ENCODE measurements at places on chromosomes 11 and 22.
A peak's percentile ranks its signal among the peaks of the same experiment; 100 is the strongest.

- peak; percentile 88 for DNase-seq
Measured at GRCh38 chr11:68002938-68003845, 705 bp downstream of the UNC93B1 start.

DNA sequence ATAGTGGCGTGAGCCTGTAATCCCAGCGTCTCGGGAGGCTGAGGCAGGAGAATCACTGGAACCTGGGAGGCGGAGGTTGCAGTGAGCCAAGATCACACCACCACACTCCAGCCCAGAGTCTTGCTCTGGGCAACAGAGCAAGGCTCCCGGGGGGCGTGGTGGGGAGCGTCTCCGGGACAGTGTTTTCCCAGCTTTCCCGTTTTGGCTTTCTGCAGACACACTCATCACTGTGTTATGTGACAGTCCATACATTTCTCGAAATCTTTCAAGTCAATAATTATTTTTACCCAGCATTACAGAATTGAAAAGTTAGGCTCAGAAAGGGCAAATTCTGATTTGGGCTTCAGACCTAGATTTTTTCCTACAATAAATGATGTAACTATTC, 31.7 kb downstream of the NEAT1 start:
- DNase-seq, result no peak

DNA sequence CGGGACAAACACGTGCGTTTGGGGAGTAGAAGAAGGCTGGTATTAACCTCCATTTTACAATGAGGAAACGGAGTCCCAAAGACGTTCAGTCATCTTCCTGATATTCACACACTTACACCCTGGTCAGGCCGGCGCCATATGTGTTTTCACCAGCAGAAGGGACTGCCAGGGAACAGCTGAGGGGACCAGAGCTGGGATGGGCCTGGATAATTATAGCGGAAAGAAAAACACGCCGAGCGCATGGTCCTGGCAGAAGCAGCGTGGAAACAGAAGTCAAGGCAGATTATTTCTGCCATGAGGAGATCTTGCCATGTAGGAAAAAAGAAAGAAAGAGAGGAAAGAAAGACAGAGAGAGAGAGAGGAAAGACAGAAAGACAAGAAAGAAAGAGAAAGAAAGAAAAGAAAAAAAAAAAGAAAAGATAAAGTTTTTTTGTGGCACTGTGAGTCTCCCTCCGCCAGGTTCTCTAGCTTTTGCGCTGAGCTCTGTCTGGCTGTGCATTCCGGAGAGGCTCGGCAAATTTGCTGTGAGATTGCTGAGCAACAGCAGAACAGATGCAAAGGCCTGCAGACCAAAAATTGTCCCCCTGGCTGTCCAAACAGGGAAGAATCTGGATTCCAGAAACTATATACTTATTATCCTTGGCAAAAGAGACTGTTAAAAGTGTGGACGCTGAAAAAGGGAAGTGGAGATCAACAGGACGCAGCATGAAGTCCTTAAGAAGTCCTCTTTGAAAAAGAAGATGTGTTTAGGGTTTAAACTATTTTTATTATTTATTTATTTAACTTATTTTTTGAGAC, 1.3 kb upstream of the UCP2 start:
- no peak for DNase-seq

GRCh38 chr11:26777372-26777808, 55.5 kb upstream of the SLC5A12 start:
- DNase-seq, result no peak

DNA sequence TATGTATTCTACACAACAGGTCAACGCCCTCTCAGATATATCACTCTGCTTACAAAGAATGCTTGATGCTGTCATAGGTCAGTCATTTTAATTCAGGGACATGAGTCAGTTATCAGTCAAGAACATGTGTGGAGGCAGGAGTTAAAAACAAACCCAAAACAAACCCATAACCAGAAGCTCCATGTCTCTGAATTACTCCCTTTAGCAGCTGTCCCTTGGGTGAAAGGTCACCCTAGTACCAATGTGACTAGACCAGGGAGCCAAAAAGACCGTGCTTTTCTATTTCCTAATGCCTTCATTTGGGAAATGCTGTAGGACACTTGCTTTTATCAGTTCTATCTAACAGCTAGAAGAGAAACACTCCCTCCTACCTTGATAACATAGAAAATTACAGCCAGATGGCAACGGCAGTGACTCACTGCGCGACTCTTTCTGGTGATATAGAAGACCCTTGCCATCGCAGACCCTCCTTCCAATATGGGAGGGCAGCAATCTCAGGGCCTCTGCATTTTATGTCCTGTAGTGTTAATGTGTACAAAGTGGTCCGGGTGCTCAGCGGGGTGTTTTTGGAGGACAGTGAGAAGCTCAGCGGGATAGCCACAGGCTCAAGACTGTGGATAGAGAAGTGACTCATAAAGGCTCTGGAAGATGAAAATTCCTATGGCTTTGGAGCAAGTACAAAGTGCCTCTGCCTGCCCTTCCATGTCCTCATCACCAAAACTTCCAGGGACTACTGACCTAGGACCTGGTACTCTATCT, 24.8 kb downstream of the APOL5 start:
- no peak for DNase-seq

- DNase-seq, result no peak
Measured at GRCh38 chr11:126109941-126110731, 47.5 kb upstream of the CDON start.

DNA sequence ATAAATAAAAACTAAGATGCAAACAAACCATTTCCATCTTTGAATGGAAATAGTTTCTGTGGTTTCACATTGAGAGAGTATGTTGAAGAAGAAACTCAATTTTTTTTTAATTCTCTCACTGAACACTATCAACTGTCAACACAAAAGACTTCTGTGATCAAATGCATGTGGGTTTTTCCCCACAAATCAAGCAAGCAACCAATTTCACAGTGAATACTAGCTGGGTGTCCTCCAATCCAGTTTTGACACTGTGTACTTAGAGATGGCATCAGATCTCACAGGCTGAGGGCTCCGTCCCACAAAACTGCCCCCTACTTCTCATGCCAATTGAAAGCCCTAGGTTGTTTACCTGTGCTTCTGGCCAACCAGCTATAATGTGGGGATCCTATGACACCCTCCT, 34.5 kb downstream of the CTSC start:
- no peak for DNase-seq

DNA sequence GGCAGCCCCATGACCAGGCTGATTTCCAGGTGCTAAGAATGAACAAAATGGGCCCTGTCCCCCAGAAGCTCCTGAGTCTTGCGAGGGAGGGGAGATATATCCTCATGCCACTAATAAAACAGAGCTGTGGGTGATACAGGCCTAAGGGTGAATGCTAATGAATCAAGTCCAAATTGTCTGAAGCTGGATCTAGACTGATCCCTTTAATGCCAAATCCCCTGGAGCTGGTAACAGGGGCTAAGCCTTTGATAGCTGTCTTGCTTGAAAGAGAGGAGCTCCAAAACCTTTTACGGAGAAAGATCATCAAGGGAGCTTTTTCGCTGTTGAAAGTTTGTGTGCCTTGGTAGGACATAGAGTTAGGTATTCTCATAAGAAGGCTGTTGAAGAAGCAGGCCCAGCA, 79.7 kb downstream of the PPFIBP2 start:
- DNase-seq, result no peak

GRCh38 chr11:69131644-69132300, 24.0 kb upstream of the SMIM38 start:
- peak; percentile 100 for DNase-seq

GRCh38 chr11:36317992-36318391, 21.9 kb downstream of the PRR5L start:
- no peak for DNase-seq

DNA sequence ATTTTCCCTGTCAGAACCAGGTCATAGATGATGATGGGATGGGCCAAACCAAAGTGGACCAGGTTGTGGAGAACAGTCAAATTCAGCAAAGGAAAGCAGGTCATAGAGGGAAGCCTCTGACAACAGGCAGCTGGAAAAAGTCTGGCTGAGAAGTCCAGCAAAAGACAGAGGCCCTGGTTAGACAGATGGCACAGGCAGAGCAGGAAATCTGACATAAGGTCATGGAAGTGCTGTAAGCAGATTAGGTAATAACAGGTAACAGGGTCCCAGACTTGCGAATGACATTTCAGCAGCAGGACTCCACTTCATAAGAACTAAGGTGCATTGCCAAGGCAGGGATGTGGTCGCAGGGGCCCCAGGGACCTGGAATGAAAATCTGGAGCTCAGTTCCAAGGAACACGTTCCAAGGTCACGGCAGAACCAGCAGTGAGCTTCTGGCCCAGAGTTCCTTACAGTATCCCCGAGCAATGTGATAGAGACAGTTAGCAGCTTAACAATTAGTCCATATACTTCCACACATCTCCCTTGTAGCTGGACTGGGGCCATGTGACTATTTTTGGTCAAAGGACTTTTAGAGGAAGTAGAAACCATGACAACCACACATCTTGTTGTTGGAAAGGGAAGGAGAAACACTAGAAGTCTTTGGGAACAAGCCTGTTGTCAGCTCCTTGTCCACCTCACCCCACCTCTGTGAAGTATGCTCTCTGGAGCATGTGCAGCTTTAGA, 75.4 kb downstream of the ME3 start:
- no peak for DNase-seq

- no peak for DNase-seq
Measured at GRCh38 chr11:63985812-63986155, 454 bp upstream of the OTUB1 start.

DNA sequence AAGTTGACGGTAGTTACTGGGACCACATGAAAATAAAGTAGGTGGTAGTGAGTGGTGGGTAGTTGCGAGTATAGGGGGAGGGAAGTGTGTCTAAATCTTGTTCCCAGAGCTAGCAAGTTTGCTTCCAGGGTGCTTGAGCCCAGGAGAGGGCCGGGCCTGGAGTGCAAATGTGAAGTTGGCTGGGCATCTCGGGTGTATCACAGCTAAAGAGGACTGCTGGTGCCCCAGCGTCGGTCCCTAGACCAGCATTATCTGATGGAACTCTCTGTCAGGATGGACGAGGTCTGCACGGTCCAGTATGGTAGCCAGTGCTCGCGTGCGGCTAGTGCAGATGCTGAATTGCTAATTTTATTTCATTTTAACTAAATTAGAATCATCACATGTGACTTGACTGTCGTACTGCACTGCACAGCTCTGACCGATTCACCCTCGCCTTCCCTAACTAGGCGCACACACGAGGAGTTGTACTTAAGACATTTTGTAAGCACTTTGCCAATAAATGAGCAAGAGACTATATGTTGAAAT, 75.4 kb downstream of the ARHGAP8 start:
- no peak for DNase-seq

DNA sequence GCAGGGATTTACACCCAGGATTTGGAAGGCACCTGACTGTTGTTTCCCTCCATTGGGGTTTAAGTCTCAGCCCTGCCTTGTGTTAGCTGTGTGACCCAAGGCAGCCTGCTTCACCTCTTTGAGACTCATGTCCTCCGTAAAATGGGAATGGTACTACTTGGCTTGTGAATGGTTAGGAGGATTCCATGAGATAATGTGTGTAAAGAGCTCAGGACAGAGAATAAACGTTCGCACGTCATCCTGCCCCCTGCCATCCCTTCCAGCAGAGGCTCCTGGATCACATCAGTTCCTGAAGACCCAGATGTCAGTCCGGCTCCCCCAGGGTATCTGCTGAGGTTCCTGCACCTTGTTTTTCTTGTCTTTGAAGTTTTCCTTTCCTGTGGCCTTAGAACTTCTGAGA, 16.8 kb upstream of the ACCSL start:
- DNase-seq, result no peak

DNA sequence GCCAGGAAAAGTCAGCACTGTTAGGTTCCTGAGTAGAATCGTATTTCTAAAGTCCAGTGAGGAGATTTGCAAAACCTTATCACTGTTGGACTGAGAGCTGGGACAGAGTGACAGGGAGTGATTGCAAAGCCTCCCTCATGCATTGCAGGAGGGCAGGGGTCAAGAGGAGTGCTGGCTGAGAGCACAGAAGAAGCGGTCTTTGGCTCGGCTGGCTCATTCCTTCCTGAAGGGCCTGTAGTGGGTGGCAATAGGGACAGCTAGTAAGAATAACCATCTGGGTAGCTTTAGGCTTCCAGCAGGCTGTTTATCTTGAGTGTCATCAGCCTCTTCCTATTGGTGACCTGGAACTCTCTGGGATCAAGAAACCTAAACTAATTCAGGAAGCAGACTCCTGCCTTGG, 53.4 kb downstream of the CD44 start:
- peak; percentile 35 for DNase-seq

DNA sequence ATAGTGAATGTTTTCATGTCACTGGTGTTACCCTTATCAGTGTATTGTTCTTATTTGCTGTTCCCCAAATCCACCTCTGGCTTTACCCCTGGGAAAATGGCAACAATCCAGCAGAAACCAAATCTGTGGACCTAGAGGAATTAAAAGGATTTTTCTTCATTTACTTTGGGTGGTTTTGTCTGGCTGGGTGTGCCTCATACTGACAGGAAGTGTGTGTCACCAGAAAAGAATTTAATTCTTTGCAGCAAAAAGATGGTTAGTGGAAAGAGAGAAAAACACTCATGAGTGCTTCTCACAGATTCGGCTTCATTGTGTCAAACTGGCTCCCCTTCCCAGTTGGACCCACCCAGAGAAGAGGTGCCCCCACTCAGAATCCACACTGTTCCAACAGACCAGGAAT, 38.9 kb downstream of the FZD4 start:
- DNase-seq, result no peak

DNA sequence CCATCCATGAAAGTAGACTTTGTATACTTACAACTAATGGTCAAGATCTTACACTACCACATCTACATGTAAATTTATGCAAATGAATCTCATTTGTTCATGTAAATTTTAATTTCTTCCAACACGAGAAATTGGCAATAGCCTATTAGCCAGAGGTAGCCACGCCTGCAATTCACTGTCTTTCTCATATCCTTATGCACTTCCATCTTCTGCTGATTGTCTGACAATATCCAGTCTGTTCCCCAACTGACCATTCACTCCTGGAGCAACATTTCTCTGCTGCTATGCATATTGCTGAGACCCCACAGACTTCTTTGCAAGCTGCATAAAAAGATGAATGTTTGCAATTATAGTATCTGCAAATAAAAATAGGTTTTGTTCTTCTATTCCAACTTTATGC, 2.5 kb downstream of the NNMT start:
- no peak for DNase-seq

DNA sequence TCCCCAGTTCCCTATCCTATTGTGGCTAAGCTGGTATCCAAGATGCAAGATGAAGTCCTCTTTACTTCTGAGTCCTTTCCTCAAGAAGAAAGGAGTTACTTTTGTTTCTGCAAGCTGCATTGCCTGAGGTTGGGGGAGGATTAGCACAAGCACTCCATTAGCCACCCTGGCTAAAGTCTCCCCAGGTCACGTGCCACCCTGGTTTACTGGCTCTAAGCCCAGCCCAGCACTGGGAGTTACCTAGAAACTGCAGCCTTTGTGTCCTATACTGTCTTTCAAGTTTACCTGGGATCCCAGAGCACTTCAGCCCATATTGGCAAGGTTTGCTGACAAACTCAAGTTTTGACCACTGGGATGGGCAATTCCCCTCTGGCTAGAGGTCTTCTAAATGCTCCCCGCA, 78.4 kb upstream of the DBX1 start:
- DNase-seq, result no peak

GRCh38 chr11:103279821-103280220, 170.6 kb downstream of the DYNC2H1 start:
- DNase-seq, result no peak

- DNase-seq, result no peak
Measured at GRCh38 chr22:44381761-44382115, 69.0 kb upstream of the SHISAL1 start.
